NCI-H146 (cell line): ENCODE measurements at places on chromosomes 11 and 22.

DNA sequence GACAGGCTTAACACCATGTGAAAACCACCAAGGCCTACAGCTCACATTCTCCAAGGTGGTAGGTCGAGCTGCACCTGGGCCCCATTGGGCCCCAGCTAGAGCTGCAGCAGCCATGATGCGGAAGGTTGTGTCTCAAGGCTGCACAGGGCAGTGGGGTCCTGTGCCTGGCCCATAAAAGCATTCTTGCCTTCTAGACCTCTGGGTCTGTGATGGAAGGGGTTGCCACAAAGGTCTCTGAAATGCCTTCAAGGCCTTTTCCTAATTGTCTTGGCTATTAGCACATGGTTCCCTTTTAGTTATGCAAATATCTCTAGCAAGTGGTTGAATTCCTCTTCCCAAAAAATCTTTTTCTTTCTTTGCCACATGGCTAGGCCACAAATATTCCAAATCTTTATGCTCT is 52.5 kb upstream of the C11orf58 start:
- no peak for DNase-seq

GRCh38 chr22:27331526-27332281 is 469.9 kb downstream of the MN1 start:
- DNase-seq, result peak; percentile 8

DNA sequence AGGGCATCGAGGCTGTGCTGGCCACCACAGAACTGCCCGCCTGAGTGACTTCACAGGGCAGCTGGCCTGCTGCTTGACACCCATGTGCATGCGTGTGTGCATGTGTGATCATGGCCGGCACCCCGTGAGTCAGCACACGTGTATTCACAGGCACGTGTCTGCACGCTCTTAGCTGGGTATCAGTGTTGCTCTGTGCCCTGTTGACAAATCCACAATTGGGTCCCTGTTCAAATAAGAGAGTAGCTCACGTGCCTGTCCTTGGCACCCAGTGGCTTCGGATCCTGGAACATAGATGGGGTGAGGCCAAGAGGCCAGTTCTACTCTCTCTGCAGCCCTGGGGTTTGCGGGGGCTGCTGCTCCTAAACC is 14.0 kb downstream of the B3GAT1 start:
- DNase-seq, result no peak

DNA sequence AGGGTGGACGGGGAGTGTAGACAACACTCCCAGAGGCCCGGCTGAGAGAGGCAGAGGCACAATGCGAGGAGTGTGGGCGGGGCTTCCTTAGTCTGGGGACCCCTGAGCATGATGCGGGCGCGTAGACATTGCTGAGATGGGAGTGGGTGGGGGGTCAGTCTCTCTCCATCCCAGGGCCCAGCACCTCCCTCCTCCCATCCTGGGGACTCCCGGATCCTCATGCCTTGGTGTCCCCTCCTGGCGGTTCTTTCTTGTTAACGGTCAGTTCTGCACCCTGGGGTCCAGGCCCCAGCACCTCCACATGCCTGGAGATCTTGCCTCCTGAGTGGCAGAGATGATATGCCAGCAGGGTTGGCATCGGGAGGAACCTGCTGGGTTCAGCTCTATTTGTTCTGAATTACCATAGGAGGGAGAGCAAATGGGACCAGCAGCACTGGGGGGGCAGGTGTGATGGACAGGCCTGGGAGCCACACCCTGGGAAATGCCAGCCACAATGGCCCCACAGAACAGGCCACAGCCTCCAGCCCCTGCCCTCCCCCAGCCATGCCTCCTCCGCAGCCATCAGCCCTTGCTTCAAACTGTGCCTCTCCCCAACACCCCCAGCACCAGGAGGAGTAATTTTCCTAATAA is 55.7 kb downstream of the RTL6 start:
- no peak for DNase-seq

- no peak for DNase-seq
Observed at GRCh38 chr11:3214420-3214699, 4.3 kb downstream of the MRGPRG start.

GRCh38 chr11:102241026-102241425 is 76.3 kb upstream of the BIRC3 start:
- DNase-seq, result no peak

DNA sequence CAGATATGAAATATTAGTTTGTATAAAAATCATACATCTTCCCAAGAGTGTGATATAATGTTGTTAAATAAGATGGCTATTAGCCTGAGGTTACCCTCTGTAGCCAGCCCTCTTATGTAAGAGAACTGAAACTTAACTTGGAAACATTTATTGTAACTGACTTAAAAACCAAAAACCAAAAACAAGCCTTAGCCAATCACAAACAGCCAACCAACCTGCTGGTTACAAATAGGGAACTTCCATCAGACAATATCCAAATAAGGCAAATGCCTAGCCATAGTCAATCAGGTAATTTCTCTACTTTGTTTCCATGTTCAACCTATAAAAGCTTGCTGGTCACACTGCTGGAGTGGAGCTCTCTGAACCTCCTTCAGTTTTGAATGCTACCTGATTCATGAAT is 14.1 kb downstream of the KBTBD3 start:
- no peak for DNase-seq

- DNase-seq, result no peak
Observed at GRCh38 chr11:7606496-7606895, 66.8 kb downstream of the CYB5R2 start.

GRCh38 chr11:44561275-44561805 is 4.1 kb upstream of the CD82 start:
- no peak for DNase-seq

DNA sequence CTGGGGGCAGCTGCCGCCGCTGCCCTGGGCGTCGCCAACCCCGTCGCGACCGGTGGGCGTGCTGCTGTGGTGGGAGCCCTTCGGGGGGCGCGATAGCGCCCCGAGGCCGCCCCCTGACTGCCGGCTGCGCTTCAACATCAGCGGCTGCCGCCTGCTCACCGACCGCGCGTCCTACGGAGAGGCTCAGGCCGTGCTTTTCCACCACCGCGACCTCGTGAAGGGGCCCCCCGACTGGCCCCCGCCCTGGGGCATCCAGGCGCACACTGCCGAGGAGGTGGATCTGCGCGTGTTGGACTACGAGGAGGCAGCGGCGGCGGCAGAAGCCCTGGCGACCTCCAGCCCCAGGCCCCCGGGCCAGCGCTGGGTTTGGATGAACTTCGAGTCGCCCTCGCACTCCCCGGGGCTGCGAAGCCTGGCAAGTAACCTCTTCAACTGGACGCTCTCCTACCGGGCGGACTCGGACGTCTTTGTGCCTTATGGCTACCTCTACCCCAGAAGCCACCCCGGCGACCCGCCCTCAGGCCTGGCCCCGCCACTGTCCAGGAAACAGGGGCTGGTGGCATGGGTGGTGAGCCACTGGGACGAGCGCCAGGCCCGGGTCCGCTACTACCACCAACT is 1.0 kb downstream of the FUT4 start:
- DNase-seq, result no peak

DNA sequence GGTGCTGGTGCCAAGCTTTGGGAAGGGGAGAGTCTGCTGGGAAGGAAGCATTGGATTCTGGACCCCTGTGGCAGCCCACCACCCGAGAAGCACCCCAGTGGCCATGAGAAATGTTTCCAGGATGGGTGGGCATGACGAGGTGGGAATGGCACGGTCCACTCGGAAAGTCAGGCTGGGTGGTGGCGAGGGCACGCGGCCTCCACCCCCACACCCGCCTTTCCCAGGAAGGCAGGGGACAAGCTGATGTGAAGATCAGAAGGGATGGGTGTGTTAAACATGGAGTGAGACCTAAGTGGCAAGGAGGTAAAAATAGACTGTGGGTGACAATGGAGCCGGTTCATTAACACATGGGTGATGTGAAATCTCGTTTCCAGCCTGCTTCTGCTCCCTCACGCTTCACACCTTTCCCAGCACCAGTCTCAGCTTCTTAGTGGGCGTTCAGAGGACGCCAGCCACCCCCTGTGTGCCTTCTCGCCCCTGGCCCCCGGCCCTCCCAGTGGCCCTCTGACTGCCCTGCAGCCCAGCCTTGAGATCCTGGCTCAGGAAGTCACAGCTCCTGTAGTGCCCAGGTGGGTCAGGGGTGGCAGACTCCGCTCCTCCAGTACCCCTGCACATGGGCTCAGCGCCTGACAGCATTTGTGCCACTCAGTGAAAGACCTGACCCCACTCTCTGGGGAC is 27.6 kb downstream of the LRRC10B start:
- DNase-seq, result no peak

- DNase-seq, result no peak
Observed at GRCh38 chr11:126404367-126404766, 48.9 kb downstream of the ST3GAL4 start.

DNA sequence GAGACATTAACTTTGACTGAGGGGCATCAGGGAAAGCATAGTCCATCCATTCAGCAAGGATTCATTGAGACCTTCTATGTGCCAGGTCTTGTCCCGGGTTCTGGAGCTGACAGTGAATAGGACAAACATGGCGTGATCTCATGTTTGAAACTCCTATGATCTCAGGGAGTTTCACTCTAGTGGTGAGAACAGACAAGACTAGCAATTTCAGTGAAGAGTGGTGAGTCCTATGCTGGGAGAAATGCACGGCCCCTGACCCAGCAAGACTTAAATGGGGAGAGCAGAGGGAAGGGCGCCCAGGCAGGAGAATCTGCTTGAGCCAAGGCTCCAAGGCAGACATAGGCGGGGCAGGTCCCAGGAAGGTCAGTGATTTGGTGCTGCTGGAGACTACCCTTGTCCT is 155.7 kb downstream of the CEP164 start:
- DNase-seq, result no peak

DNA sequence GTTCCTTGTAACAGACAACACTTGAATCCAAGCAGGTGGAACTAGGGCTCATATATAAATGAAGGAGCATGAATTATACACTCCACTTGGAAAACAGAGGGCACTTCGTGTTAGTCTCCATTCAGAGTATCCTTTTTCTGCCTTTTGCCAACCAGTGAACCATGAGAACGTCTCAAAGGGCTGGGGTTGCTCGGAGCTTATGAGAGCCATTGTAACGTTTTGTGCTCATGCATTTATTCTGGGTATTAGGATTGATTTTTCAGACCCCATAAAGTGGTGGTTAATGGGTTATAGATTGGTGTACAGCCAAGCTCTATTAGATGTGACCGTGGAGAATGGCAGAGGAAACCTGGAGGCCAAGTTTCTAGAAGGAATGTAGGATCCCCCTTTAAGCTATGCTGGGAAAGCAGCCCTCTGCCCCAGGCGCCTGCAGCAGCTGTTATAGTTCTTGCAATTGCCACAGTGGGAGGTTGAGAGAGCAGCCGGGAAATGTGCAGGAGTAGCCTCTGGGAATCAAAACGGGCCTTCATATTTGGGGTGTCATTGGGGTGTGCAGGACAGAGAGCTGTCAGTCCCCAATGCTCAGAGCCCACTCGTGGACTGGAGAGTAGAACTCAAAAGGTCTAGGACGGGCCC is 54.6 kb upstream of the ASPHD2 start:
- DNase-seq, result no peak

GRCh38 chr22:17258015-17258787 is 39.0 kb upstream of the ADA2 start:
- DNase-seq, result peak; percentile 92

GRCh38 chr11:47260366-47260765 is 2.6 kb downstream of the NR1H3 start:
- DNase-seq, result no peak

GRCh38 chr22:31857247-31857646 is 87.1 kb upstream of the YWHAH start:
- peak; percentile 85 for DNase-seq

DNA sequence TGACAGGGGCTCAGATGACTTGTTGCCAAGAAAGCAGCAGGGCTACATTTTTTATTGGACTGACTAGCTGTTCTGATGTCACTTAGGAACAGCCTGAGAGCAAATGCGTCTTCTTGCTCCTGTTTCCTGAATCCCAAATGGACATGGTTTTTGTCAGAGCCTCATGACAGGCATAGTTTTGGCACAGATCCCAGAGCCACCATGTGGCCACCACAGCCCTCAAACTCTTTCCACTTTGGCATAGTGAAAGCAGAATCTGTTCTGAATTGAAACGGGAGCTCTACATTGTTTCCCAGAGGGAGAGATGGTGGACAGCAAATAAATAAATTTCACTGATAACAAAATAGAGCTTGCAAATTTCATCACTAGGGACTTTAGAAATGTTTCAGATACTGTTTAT is 222.2 kb downstream of the C11orf87 start:
- DNase-seq, result peak; percentile 78

DNA sequence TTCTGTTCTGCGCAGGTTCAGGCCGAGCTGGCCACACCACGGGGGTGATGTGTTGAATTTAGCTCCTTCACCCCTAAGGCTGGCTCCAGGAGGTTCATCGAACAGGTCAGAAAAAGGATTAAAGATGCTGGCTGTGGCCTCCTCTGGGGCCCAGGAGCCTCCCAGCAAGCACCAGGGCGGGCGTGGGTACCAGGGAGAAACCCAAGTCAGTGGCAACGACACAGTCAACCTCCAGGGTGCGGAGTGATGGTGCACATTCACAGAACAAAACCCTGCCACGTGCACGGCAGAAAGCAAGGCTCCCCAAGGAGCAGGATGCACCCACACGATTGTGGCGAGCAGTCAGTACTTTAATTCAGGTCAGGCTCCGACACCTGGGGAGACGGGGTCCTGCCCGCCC is 10.8 kb downstream of the C11orf24 start:
- no peak for DNase-seq

GRCh38 chr11:15236559-15236958 is 121.8 kb downstream of the INSC start:
- DNase-seq, result no peak

- DNase-seq, result no peak
Observed at GRCh38 chr11:134349802-134350355, 18.1 kb downstream of the GLB1L2 start.

- DNase-seq, result no peak
Observed at GRCh38 chr11:11171854-11172253, 181.2 kb downstream of the CSNK2A3 start.

- DNase-seq, result no peak
Observed at GRCh38 chr11:63375434-63375833, 5.8 kb downstream of the SLC22A9 start.

GRCh38 chr22:49788504-49788903 is 39.2 kb downstream of the BRD1 start:
- DNase-seq, result no peak

DNA sequence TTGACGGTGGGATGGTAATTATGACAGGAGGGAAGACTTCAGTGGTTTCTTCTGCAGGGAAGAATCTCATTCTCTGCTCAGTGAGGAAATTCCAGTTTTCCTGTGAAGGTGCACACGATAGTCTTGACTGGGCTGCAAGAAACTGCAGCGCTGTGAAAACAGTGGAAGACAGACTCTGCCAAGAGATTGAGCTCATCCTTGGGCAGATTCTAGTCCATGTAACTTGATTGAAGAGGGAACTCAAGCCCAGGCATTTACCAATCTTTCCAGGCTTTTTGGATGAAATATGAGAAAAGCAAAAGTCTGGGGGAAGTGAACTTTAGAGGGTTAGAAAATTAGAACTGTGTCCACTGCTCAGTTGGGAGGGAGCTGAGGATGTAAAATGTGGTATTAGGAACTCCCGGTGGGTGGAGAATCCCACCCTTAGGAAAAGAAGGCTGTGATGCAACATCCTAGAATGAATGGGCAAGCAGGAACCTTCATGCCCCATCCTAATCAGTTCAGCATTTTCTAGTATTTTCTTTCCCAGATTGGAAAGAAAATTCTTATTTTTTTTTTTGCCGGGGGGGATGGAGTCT is 212.6 kb downstream of the DBX1 start:
- DNase-seq, result no peak
